ENCODE measurements at places on chromosomes 6 and 20. TPM values are rescaled to one million over a fixed set of nuclear protein-coding genes. Genes with fewer than 3 reads are reported as not detected.

DNA sequence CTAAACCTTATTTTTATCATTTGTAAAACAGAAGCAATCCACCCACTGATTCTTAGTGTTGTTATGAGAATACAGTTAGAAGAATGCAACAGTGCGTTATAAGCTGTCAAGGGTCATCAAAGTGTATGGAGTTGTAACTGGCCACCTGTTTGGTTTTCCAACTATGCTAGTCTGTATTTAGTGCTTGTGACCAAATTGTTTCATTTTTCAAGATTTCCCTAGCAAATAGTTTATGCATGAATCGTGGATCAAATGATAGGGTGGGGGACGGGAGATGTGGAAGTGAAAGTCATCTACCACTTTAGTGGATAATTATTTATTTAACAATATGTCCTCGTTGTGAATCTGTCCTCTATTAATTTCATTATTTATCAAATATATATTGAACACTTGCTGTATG, 175.4 kb upstream of the HDDC2 start:
- no peak for DNase-seq

GRCh38 chr6:37373822-37374471, 20.2 kb downstream of the RNF8 start:
- DNase-seq: no peak

DNA sequence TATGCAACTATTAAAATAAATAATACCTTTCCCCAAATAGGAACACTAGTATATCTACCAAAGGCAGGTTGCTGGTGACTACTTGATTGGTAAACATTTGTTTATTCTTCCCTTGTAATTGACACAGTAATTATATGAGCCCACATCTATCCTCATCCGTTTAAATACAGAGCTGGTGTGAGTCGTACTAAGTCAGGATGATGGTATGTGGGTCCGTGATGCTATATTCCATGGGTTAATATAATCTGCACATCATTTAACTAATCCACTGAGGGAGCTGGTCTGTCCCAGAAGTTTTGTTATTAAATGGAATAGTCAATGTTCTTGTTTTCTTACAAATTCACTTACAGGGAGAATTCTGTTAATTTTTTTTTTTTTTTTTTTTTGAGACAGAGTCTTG, 164.0 kb upstream of the AGPAT4 start:
- DNase-seq: no peak

Gene TEAD3
- total RNA-seq: 0.81 TPM

GRCh38 chr6:72770959-72771358, 149.1 kb downstream of the KCNQ5 start:
- DNase-seq: no peak

- DNase-seq: no peak
These were observed 75.2 kb upstream of the PMEPA1 start for GRCh38 chr20:57785061-57785460.
